ENCODE measurements at places on chromosomes 5 and 9. TPM values are rescaled to one million over a fixed set of nuclear protein-coding genes. Genes with fewer than 3 reads are reported as not detected.

The MYORG gene
- total RNA-seq: 7.8 TPM

DNA sequence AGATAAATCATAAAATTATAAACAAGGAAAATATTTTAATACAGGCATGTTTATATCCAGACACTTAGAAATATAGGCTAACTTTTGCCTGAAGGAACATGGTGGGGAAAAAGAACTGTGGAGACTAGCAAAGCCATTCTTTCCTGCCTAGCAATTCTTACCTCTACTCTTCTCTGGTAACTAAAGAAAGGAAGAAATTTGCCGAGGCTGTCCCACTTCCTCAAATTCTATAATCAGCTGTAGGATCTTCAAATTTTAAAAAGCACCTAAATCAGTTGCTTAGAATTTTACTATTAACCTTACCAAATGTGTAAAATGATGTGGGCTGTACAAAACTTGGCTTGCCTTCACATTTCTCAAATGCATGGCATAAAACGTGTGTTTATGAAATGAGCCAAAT lies 249.1 kb upstream of the SMARCA2 start:
- no peaks in the 10 kb centered on the region for H3K36me3 ChIP-seq
- peaks cover 22% of the 10 kb centered on the region for H3K4me1 ChIP-seq
- H3K27me3 ChIP-seq: no peaks in the 10 kb centered on the region
- no peak overlapping the region for H3K27ac ChIP-seq

The LRRTM2 gene
- 0.39 TPM for total RNA-seq

The ADAMTS16 gene
- total RNA-seq: 0.28 TPM

- no peaks in the 10 kb centered on the region for H3K36me3 ChIP-seq
- no peak overlapping the region for H3K27ac ChIP-seq
- no peak for DNase-seq
- no peak overlapping the region for H3K4me3 ChIP-seq
- no peaks in the 10 kb centered on the region for H3K4me1 ChIP-seq
- H3K27me3 ChIP-seq: no peaks in the 10 kb centered on the region
These were observed 424.3 kb downstream of the SEMA5A start for GRCh38 chr5:9121597-9121996.

DNA sequence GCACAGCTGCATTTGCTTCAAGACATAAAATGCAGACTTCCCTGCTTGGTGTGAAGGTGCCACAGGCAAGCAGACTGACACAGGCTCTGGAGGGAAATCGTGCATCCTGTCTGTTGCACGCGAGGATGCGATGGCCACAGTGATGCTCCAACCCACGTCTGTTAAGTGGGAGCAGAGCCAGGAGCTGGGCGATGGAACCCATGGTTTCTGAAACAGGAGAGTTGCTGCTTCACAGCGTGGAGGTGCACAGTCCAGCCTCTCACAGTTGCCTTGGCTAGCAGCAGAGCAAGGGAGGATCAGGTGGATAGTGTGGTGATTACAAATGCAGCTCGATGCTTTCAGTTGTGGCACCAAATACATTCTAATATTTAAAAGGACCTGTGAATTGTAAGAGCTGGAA lies 108.8 kb downstream of the TENT4A start:
- no peaks in the 10 kb centered on the region for H3K4me1 ChIP-seq
- peaks cover 28% of the 10 kb centered on the region for H3K27me3 ChIP-seq
- DNase-seq: no peak
- no peak overlapping the region for H3K27ac ChIP-seq

The TNFSF8 gene
- not detected for total RNA-seq

GRCh38 chr5:135694012-135694411 lies 115.2 kb upstream of the CXCL14 start:
- H3K36me3 ChIP-seq: no peaks in the 10 kb centered on the region
- no peak for DNase-seq
- no peak overlapping the region for H3K4me3 ChIP-seq
- H3K27ac ChIP-seq: no peak overlapping the region
- H3K4me1 ChIP-seq: peaks cover 4% of the 10 kb centered on the region

- no peak overlapping the region for H3K27ac ChIP-seq
- H3K36me3 ChIP-seq: no peaks in the 10 kb centered on the region
- H3K4me3 ChIP-seq: no peak overlapping the region
- no peak for DNase-seq
These were observed 1023.1 kb upstream of the WWC1 start for GRCh38 chr5:167268337-167268736.

GRCh38 chr5:172932313-172933017 lies 26.8 kb upstream of the RPL26L1 start:
- peak; percentile 54 for DNase-seq
- no peak overlapping the region for H3K4me3 ChIP-seq
- H3K4me1 ChIP-seq: no peaks in the 10 kb centered on the region
- H3K27me3 ChIP-seq: no peaks in the 10 kb centered on the region
- no peak overlapping the region for H3K27ac ChIP-seq

DNA sequence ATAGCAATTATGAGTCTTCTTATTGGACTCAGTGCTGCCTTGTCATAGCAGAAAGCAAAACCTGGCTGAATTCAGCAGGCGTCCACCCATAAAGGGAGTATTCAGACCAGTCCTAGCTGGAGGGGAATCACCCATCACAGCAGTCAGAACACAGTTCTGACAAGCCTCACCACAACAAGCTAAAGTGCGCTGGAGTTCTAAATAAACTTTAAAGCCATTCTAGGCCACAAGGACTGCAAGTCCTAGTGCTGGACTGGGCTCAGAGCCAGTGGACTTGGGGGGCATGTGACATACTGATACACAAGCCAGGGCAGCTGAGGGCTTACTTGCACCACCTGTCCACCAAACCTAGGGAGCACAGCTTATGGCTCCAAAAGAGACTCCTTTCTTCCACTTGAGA lies 115.3 kb upstream of the PCSK5 start:
- no peaks in the 10 kb centered on the region for H3K27me3 ChIP-seq
- no peak overlapping the region for H3K27ac ChIP-seq
- no peak overlapping the region for H3K4me3 ChIP-seq
- H3K4me1 ChIP-seq: no peaks in the 10 kb centered on the region
- no peaks in the 10 kb centered on the region for H3K36me3 ChIP-seq
- no peak for DNase-seq

- DNase-seq: no peak
- H3K36me3 ChIP-seq: no peaks in the 10 kb centered on the region
- no peak overlapping the region for H3K27ac ChIP-seq
- peaks cover 8% of the 10 kb centered on the region for H3K4me1 ChIP-seq
These were observed 5.2 kb downstream of the MEF2C start for GRCh38 chr5:88877826-88878225.

The MZB1 gene
- not detected for total RNA-seq

DNA sequence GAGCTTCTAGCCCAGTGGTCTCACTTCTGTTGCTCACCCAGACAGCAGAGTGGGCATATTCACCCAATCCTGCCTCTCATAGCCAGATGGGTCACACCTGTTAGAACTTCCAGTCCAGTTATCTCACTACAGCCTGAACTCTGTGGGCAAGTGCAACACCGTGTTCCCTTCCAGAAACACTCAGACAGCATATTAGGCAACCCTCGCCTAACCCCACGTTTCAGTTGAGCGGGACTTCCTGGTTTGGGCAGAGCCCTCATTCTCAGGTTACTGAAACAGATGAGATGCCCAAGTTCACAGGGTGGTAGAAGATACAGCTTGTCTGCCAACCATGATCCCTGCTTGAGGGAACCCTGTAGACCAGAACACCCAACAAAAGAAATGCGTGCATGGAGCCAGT lies 538.2 kb downstream of the CYLC2 start:
- no peak for DNase-seq
- no peaks in the 10 kb centered on the region for H3K4me1 ChIP-seq
- H3K27ac ChIP-seq: no peak overlapping the region
- H3K36me3 ChIP-seq: no peaks in the 10 kb centered on the region
- H3K27me3 ChIP-seq: no peaks in the 10 kb centered on the region

The CCL21 gene
- not detected for total RNA-seq

Measured in A673 (cell line).